CD4-positive, alpha-beta T cell treated with Interleukin-4 for 4 hours (primary cell): ENCODE measurements at places on chromosomes 13 and 19.

DNA sequence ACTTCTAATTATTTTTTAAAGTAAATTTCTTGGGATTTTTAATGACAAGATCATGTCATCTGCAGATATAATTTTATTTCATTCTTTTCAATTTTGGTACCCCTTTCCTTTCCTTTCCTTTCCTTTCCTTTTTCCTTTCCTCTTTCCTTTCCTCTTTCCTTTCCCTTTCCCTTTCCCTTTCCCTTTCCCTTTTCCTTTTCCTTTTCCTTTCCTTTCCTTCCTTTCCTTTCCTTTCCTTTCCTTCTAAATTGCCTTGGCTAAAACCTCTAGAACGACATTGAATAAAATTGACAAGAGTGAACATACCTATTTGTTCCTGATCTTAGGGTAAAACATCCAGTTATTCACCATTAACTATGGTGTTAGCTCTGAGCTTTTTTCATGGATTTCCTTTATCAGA lies 334.1 kb downstream of the NDFIP2 start:
- DNase-seq: no peak

DNA sequence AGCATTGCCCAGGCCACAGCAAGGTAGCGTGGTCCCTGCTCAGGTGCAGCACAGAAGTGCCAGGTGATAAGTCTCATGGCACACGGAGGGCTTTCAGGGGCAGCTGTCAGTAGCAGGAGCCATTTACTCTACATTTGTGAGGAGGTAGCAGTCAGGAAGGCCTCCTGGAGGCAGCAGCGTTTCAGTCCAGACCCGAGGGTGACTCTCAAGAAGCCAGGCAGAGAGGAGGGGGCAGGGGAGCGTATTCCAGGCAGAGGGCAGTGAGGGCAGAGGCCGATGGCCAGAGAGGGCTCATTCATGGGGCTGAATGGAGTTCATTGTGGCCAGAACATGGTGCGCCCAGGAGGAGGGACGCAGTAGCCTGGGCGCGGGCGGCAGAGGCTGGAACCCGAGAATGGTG lies 8.9 kb downstream of the PIAS4 start:
- no peak for DNase-seq

GRCh38 chr13:33053397-33054066 lies 37.3 kb downstream of the KL start:
- DNase-seq: no peak

- DNase-seq: no peak
These were observed 59.3 kb downstream of the TSHZ3 start for GRCh38 chr19:31289976-31290375.

DNA sequence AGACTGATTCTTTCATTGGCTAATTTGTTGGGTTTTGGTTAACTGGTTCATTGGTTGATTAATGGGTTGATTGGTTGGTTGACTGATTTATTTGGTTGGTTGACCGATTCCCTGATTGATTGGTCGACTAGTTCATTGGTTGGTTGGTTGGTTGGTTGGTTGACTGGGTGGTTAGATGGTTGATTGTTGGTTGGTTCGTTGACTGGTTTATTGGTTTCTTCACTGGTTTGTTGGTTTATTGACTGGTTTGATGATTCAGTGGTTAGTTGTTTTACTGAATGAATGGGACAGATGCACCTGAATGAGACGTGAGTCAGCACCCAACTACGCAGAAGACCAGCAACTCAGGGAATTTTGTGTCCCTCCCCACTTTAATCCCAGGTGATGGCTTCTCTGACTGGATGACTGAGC lies 2.7 kb upstream of the NUP62 start:
- DNase-seq: no peak

- DNase-seq: no peak
These were observed 585.7 kb upstream of the GPC6 start for GRCh38 chr13:92640936-92641335.

GRCh38 chr19:16659832-16660708 lies at the start of gene SMIM7:
TSS of gene SMIM7 (minus strand) at chr19:16660144. CDS start at chr19:16660110, 34 bp downstream.
- peak; percentile 99 for DNase-seq

DNA sequence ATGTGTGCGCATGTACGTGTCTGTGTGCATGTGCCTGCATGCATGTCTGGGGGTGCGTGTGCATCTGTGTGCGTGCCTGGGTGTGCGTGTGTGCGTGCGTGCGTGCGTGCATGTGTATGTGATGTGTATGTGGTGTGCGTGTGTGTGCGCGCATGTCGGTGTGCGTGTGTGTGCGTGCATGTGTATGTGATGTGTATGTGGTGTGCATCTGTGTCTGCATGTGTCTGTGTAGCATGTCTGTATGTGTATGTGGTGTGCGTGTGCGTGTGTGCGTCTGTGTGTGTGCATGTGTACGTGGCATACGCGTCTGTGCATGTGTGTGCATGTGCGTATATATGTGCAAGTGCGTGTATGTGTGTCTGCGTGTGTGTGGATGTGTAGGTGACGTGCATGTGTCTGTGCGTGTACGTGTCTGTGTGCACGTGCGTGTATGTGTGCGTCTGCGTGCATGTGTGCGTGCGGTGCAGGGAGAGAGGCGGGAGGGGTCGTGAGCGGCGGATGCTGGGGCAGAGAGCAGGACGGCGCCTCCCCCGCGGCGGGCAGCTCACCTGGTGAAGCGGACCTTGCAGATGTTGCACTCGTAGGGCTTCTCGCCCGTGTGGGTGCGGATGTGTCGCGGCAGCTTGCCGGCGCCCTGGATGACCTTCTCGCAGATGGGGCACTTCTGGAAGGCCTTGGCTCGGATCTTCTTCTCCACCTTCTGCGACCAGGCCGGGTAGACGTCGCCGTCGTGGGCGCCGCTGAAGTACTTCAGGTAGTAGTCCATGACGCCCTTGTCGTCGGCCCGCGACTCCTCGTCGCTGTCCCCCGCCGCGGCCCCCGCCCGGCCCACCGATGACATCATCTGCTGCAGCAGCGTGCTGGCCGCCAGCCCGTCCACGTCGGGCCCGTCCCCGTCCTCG lies 13.0 kb downstream of the ZBTB7A start:
- no peak for DNase-seq

- no peak for DNase-seq
These were observed 148.1 kb downstream of the NHLRC3 start for GRCh38 chr13:39186205-39186875.

DNA sequence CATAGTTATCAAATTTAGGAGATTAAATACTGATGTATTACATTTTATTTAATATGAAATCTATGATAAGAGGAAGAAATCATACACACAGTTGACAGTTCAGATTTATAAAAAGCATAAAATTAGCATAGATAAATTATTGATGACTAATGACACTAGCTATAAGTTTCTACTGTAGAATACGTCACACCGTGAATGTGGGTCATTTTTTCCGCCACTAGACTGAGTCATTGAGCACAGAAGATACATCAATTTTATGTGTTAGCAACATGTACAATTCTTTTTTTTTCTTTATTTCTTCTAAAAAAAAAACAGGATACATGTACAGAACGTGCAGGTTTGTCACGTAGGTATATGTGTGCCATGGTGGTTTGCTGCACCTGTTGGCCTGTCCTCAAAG lies 22.2 kb downstream of the AP2S1 start:
- no peak for DNase-seq

DNA sequence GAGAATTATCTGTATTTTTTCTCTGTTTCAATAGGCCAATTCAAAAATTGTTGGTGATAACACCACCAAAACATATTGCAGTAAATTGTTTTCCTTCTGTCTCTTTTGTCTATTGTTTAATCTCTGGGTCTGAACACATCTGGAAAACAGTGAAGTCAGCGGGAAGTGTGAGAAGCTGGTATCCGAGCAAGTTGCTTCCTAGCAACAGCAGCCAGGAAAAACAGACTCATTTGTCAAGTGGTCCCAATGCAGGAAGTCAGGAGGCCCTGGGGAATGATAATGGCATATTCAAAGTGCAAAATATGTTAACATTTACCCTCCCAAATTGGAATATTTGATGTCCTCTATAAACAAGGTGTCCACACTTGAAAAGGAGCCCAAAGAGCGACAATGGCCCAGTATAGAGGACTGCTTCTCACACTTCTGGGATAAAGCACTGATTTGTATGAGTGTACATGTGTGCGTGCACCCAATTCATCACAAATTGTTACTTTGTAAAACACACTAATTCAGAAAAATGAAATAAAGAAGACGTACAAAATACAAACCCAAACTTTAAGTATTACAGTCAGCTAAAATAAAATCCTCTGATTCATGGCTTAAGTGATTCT lies 515.0 kb downstream of the TBC1D4 start:
- DNase-seq: no peak

GRCh38 chr19:5011476-5012238 lies 42.7 kb downstream of the KDM4B start:
- DNase-seq: no peak

- no peak for DNase-seq
These were observed at the start of gene C13orf46 for GRCh38 chr13:113973218-113974164. TSS of gene C13orf46 (minus strand) at chr13:113974076. CDS start at chr13:113973997, 79 bp downstream.

- no peak for DNase-seq
These were observed 68.1 kb downstream of the ABCC4 start for GRCh38 chr13:95233026-95233635.

- DNase-seq: no peak
These were observed 47.4 kb upstream of the SERPINE3 start for GRCh38 chr13:51292000-51292565.

GRCh38 chr13:77377016-77377415 lies 50.1 kb upstream of the MYCBP2 start:
- DNase-seq: no peak

- no peak for DNase-seq
These were observed 39.7 kb downstream of the SOX1 start for GRCh38 chr13:112106478-112107141.

DNA sequence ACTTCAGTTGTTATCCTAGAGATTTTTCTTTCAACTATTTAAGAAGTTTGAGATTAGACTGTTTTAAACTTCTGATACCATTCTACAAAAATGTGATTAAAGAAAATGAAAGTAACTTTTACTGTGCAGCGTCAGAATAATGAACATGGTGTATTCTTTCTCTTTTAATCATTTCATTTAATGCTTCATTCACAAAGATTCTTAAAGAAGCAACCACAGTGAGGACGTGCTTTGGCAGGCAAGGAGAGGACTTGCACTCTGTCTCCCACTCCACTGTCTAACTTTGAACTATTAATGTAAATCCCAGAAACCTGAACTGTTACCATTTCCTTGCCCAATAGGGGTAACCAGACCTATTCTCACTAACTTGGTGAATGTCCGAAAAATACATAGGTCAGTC lies 137.0 kb downstream of the KCNRG start:
- DNase-seq: no peak

DNA sequence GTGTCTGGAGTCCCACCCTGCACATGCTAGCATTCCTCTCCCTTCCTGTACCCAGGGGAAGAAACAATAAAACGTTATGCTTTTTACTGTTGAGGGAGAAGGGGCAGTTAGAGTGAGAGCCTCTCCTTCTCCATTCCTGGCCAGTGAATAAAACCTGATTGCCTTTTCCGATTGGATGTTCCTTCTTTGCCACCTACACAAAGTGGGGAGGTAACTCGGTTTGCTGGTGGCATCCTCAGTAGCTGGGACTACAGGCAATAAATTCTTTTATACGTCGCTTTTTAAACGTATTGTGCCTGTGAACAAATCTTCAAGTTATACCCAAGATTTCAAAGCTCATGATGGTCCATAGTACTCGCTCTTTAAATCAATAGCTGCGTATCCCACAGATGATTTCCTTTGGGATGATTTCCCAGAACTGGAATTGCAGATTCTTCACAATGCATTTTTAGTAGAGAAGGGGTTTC lies 660 bp upstream of the MVB12A start:
- no peak for DNase-seq

GRCh38 chr13:72201726-72202125 lies 334.7 kb upstream of the DACH1 start:
- no peak for DNase-seq

- DNase-seq: no peak
These were observed 801 bp downstream of the QTRT1 start for GRCh38 chr19:10701955-10702525.

GRCh38 chr19:57587529-57587928 lies 3.6 kb downstream of the ZIK1 start:
- no peak for DNase-seq

GRCh38 chr19:6412447-6413091 lies 12.0 kb downstream of the KHSRP start:
- DNase-seq: peak; percentile 15

DNA sequence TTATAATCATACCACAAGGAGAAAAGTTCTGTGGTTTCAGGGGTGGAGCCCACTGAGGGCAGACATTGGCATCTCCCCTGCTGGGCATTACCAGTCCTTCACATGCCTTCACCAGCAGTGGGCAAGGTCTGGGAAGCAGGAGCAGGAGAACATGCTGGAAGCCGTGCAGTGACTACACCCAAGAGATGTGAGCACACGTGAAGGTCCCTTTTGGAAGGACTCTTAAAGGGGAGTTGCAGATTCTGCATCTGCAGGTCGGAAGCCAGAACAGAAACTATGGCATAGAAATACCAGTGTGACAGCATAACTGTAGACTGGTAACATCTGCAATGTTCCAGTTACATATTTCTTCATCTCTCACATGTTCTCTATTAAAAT lies 26.9 kb upstream of the KL start:
- DNase-seq: no peak

GRCh38 chr13:50636007-50636704 lies 207.3 kb downstream of the DLEU7 start:
- no peak for DNase-seq

DNA sequence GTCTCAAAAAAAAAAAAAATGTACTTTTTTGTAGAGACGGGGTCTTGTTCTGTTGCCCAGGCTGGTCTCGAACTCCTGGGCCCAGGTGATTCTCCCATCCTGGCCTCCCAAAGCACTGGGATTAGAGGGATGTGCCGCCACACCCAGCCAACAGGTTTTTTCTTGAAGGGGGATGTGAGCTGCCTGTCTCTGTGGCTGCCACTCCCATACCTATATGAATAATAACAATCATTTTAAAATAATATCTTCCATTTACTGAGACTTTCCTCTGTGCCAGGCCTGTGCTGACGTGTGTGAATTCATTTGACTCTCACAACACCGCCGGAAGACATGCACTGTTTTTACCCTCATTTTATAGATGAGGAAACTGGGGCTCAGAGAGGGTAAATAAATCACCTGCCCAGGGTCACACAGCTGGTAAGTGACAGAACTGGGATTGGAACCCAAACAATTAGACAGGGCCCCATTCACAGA lies 7.2 kb upstream of the BCL3 start:
- DNase-seq: no peak

- no peak for DNase-seq
These were observed 869 bp downstream of the GFY start for GRCh38 chr19:49425922-49426592.

GRCh38 chr13:28584873-28585381 lies 74.0 kb upstream of the POMP start:
- no peak for DNase-seq

DNA sequence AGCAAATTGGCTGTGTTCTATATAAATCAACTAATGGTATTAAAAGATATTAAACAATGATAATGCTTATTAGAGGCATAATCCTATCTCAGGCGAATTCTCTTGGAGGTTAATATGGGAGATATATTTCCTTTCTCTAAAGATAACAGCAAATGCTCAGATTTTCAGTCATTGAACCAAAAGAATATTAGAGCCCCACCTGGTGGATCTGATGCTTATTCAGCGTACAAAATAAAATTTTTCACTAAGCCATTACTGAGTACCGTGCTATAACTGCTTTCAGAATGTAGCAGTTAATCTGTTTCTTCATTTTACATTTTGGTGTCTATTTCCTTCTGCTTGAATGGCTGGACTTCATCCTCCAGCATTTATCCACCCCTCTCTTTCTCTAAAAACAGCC lies 143.3 kb upstream of the IPO5 start:
- no peak for DNase-seq
